ENCODE measurements at places on chromosomes 3 and 15.

GRCh38 chr3:159922861-159923312, 65.7 kb upstream of the IL12A start:
- no peak for DNase-seq

DNA sequence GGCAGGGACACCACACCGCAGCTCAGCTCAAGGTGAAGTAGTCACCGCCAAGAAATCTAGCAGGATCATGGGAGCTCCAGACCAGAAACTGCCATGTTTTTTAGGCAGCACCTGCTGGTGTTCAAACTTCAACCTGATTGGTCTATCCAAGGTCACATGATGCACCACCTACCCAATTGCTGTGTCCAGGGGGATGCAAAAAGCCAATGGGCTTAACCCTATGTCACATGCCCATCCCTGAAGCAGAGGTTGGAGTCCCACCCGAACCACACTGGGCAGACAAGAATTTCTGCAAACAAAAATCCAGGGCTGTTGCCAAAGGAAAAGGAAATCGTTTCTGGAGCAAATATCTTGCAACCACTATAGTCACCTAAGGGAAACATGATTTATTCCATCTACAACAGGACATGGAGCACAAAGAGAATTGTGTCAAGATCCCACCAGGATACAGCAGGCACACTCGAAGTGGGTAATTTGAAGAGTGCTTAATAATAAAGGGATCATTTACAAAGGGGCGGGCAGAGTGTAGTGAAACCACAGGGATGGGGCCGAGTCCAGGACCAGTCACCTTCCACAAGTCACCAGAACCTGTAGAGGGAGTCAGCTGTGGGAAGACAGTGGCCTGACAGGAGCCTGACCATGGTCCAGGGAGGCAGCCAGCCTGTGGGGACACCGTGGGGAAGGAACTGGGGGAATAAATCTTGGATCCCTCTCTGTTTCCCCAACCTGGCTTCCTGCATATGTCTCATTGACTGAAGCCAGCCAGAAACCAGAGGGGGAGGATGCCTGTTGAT, 34.2 kb upstream of the TSEN2 start:
- no peak for DNase-seq

GRCh38 chr15:39376371-39376909, 204.4 kb upstream of the THBS1 start:
- no peak for DNase-seq

- no peak for DNase-seq
Measured at GRCh38 chr15:36550650-36551049, 28.8 kb upstream of the CDIN1 start.

- DNase-seq = no peak
Measured at GRCh38 chr3:16370872-16371740, 106.1 kb downstream of the OXNAD1 start.

DNA sequence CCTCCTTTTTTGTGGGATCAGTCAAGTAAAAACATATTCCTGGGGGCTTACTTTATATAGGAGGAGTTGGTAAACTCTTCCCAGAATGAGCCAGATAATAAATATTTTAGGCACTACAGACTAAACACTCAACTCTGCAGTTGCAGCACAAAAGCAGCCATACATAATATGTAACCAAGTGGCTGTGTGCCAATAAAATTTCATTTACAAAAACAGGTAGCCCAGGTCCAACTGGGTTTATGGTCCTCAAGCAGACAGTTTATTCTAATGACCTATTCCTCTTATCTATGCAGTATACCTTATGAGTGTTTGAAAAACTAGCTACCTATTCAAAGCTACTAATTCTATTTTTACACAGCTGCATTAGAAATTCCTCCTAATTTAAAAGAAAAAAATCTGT, 61.8 kb downstream of the FAIM start:
- no peak for DNase-seq

DNA sequence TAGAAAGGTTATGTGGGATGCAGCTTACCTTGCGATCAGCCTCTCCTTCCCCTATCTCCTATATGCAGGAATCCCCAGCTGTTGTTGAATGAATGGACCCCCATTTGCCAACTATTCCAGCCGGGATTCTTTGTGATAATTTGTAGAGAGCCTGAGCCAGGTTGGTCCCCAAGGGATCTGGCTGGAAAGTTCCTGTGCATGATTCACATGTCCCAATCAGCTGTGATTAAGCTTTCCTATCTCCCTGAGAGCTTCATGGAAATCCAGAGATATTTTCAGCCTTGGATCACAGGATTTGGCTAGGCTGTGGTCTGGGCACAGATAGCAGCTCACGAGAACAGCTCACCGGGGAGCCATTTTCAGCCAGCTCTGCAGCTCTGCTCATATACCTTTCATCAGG, 76.7 kb downstream of the ARNT2 start:
- no peak for DNase-seq

DNA sequence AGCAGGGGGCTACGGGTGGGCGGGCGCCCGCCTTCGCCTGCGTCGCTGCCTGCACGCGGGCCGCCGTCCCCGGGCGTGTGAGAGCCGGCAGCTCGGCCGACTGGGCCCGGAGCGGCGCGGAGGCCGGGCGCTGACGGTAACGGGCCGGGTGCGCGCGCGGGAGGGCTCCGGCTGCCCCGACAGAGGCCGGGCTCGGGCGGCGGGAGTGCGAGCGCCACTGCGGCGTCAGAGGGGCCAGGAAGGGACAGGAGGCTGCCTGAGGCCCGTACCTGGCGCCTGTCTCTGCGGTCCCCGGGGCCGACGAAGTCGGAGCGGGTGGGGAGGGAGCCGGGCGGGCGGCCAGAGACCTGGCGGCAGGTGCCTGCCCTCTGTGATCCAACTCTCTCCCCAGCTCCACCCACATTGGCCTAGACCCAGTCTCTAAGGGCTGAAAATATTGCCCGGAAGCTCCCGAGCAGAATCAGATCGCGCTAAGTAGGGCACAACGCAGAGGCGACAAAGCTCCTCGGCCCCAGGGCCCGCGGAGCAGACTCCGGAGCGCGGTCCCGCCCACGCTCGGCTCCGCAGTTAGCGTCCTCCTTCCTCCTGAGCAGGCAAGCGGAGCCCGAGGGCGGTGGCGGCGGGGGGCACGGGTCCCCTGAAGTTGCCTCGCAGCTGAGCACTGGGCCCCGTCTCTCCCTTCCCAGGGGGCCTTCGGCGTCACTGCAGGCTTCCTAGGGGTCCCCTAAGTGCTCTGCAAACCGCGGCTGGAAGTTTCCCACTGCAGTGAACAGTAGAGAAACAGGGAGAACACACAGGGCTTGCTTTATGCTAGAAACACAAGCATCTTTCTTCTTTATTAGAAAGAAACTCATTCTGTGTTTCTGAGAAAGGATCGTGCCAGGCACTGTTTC, at the start of gene MAN2A2:
TSS of gene MAN2A2 (plus strand) at position 463 of the 893 bp plus-strand sequence. CDS start 906 bp downstream, outside the sequence.
- DNase-seq = peak; percentile 19

GRCh38 chr3:12024959-12025570, 20.9 kb downstream of the SYN2 start:
- no peak for DNase-seq

- DNase-seq = no peak
Measured at GRCh38 chr3:152203652-152204051, 65.1 kb upstream of the MBNL1 start.

DNA sequence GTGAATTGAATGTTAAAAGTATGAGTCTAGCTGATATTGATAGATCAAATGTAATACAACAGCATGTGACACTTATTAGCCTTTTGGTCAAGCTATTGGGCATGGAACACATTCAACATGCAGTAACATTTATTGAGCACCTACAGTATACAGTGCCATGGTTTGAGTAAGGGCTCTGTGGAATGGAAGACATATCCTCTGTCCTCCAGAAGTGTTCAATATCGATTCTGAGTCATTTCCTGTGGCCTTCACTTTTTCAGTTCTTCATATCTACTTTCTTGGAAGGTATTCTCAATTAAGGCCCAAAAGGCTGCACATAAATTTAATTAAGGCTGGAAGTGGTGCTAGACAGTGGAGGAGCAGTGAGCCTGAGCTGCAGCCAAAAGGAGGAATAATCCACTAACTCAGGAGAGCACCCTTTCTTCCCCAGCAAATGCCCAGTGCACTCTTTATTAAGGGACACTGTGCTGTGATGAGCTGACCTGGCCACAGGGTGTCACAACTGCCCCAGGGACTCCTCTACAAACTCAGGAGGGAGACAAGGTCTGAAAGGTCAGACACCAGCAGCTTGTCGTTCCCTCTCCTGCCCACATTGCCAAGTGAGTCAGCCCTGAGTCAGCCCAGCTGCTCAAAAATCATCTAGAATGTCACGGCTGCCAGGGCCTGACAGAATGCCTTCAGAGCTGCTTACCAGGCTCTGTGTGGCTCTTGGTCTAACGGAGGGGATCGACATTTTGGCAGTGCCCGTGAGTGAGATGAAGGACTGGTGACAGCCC, 544.8 kb downstream of the AGBL1 start:
- peak; percentile 30 for DNase-seq

GRCh38 chr15:98651581-98652220, 3.4 kb downstream of the IGF1R start:
- no peak for DNase-seq

- DNase-seq = no peak
Measured at GRCh38 chr3:167862104-167862730, 126.7 kb downstream of the SERPINI1 start.

DNA sequence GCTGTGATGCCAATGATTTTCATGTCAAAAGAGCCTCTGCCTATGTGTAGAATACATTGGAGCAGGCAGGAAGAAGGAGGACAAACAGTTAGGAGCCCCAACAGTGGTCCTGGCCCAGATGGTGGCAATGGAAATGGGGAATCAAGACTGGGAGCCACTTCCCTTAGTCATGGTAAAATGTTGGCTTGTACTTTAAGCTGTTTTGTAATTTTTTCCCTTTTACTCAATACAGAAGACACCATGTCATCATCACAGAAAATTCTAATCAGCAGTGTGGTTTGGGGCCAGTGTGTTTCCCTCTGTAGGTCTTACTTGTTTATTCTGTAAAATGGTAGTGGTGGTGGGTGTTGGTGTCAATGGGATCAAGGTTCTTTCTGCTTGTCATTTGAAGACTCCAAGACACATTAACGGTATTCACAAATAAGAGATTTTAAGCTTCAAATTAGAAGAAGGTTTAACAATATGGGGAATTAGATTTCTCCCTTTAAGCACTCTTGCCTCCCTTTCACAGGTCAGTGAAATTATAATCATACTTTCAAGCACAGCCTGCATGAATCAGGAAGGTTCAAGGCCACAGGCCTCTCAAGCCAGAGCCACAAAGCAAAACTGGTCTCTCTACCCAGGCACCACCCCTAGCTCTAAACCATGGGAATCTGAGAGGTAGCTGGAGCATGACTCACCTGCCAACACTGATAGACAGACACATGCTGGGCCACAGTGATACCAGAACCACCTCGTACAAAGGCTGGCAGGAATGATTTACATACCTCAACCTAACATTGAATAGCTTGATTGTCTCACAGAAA, 24.9 kb downstream of the SIAH2 start:
- no peak for DNase-seq

DNA sequence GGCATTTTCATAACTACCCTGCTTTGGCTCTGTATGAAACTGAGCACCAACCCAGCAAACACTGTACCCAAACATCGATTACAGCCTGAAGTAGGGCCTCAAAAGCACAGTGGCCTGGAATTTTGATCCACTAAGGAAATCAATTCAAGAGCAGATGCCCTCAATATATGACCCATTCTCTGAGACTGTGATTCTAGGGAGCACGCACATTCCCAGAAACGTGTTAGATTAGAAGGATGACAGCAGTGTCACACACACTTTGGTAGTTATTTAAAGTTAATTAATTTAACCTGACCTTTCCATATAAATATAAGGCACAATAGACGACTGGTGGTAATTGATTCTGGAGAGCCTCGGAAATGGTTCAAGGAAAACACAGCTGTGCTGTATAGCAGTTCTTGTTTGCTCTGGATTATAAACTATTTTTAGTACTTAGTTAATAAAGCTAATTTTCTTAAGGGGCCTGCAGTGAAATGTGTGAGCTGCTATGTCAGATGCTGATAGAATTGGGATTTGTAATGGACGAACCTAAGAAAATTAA, 126.3 kb upstream of the ZNF385D start:
- DNase-seq = no peak

DNA sequence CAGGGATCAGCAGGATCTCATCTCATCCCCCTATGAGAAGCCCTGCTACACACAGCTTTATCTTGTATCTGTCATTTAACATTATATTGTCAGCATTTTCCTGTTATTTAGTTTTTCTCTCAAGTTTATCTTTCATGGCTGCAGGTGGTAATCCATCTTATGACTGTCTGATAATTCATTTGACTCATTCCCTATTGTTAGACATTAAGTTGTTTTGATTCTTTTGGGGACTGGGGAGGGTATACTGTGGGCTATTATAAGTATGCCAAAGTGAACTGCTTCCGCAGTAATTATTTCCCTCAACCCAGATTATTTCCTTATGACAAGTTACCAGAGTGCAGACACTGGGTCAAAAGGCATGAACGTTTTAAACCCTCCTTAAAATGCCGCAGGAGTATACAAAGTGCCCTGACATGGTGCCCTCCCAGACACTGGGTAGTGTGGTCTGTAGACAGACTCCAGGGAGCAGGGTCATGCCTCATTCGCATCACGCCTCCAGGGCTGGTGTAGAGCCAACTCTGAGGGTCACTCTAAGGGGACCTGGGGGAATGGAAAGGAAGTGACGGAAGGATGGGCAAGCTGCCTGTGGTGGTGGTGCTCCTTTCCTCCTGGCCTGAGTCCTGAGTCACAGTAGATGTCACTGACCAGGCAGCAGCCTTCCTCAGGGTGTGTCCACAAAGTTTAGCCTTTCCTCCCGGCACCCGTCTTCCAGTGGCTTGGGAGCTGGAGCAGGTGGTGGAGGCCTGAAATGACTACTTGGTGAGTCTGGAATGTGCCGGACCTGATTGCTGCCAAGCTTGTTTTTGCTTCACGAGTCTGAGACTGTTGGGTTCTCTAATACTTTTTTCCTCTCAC, 11.6 kb downstream of the GPR160 start:
- no peak for DNase-seq

- DNase-seq = no peak
Measured at GRCh38 chr15:62109982-62110851, 43.4 kb downstream of the C2CD4A start.
